Activated CD8-positive, alpha-beta memory T cell treated with anti-CD3 and anti-CD28 coated beads, Interleukin-2, amount 10 ng/mL, durations not matched to agents 7 days and 5 days (primary cell): ENCODE measurements at places on chromosomes 5 and 9. TPM values are rescaled to one million over a fixed set of nuclear protein-coding genes. Genes with fewer than 3 reads are reported as not detected.

The ENTPD8 gene
- not detected for total RNA-seq

The ARSI gene
- not detected for total RNA-seq

The PCDHGB6 gene
- total RNA-seq, result not detected

The OR13J1 gene
- not detected for total RNA-seq

The RELL2 gene
- total RNA-seq, result 28.0 TPM

The SPINK1 gene
- total RNA-seq, result not detected

The PCDHA12 gene
- not detected for total RNA-seq

The BAAT gene
- total RNA-seq, result not detected

The TAF11L5 gene
- not detected for total RNA-seq

The ANKRD31 gene
- total RNA-seq, result 0.26 TPM

The NTRK2 gene
- total RNA-seq, result 0.12 TPM

The MEIKIN gene
- total RNA-seq, result not detected

The ZNF618 gene
- total RNA-seq, result 0.79 TPM

The RMND5B gene
- total RNA-seq, result 5.6 TPM

The FAM81B gene
- not detected for total RNA-seq

The IRX2 gene
- not detected for total RNA-seq

The WASHC1 gene
- 18.6 TPM for total RNA-seq

The ORM2 gene
- total RNA-seq, result not detected

The CSF1R gene
- total RNA-seq, result not detected

The MSANTD3 gene
- total RNA-seq, result 20.9 TPM

The SAXO1 gene
- not detected for total RNA-seq

The CEL gene
- 1.9 TPM for total RNA-seq

The FAM120A gene
- total RNA-seq, result 155 TPM
